ENCODE measurements at places on chromosomes 11 and 22. TPM values are rescaled to one million over a fixed set of nuclear protein-coding genes. Genes with fewer than 3 reads are reported as not detected.

- no peak for DNase-seq
These were observed 334.9 kb downstream of the OPCML start for GRCh38 chr11:133197425-133197824.

The PANX3 gene
- total RNA-seq, result not detected

- no peak for DNase-seq
These were observed 105.9 kb upstream of the ARHGAP20 start for GRCh38 chr11:110818032-110818687.

The PNPLA2 gene
- 57.5 TPM for total RNA-seq

- DNase-seq, result peak; percentile 2
These were observed 89.5 kb downstream of the BMAL1 start for GRCh38 chr11:13367115-13367514.

DNA sequence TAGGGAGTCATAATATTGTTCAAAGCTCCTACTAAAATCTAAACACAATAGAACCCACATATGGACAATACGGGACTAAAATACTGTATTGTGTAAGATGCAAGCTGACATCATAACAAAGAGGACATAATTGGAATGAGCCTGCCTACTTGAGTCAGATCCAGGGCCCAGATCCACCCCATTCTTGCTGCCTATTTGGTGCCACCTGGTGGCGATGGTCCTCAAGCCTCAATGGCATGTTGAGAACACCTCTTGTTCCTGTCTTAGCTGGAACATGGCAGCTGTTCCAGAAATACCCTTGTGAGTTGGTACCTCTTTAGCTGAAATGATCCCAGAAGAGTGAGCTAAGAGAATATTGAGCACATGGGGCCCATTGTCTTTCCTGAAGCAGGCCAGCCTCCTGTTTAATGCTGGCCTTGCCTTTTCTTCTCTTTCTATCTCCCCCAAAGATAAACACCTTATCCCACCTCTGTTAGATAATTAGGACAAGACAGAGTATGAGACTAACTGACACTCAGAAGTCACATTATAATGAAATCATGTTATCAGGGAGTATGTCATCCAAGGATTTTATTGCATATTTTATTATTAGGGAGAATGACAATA lies 680.9 kb upstream of the ANO5 start:
- DNase-seq, result peak; percentile 39

The CCDC89 gene
- total RNA-seq, result 0.23 TPM

- DNase-seq, result no peak
These were observed 791.7 kb downstream of the FAM181B start for GRCh38 chr11:81941998-81942397.

- no peak for DNase-seq
These were observed 40.4 kb upstream of the AKIP1 start for GRCh38 chr11:8870411-8871170.

- no peak for DNase-seq
These were observed 37.4 kb downstream of the PDGFB start for GRCh38 chr22:39207141-39208012.

Measured in OCI-LY7 (cell line).